H1 (cell line): ENCODE measurements at places on chromosomes 6 and 20. TPM values are rescaled to one million over a fixed set of nuclear protein-coding genes. Genes with fewer than 3 reads are reported as not detected.

DZANK1 gene
- polyA plus RNA-seq: 4.9 and 8.0 TPM in 2 replicates

FERMT1 gene
- 4.2 and 4.5 TPM in 2 replicates for polyA plus RNA-seq

SOBP gene
- 0.45 and 0.55 TPM in 2 replicates for polyA plus RNA-seq

UNC5CL gene
- polyA plus RNA-seq: 1.7 and 2.3 TPM in 2 replicates

F13A1 gene
- 0.57 and 0.67 TPM in 2 replicates for polyA plus RNA-seq

FAM217A gene
- 0.03 TPM in 1 of 2 replicates, not detected in the other for polyA plus RNA-seq

ANKEF1 gene
- polyA plus RNA-seq: 1.8 and 2.8 TPM in 2 replicates

XKR7 gene
- polyA plus RNA-seq: 2.4 TPM in 2 replicates

MUC22 gene
- polyA plus RNA-seq: 0.02 TPM in 1 of 2 replicates, not detected in the other

HTR1E gene
- polyA plus RNA-seq: 0.09 TPM in 2 replicates

SLC17A5 gene
- 6.5 and 11.0 TPM in 2 replicates for polyA plus RNA-seq

TUBB2B gene
- polyA plus RNA-seq: 722 and 951 TPM in 2 replicates

MLN gene
- 0.31 TPM in 1 of 2 replicates, not detected in the other for polyA plus RNA-seq

GRM1 gene
- polyA plus RNA-seq: 0.15 and 0.33 TPM in 2 replicates

MLIP gene
- not detected in 2 replicates for polyA plus RNA-seq

IL17A gene
- polyA plus RNA-seq: not detected in 2 replicates

DNAH8 gene
- under 0.01 TPM in 1 of 2 replicates, not detected in the other for polyA plus RNA-seq

OR12D3 gene
- not detected in 2 replicates for polyA plus RNA-seq

TFAP2D gene
- polyA plus RNA-seq: not detected in 2 replicates

OR2J3 gene
- polyA plus RNA-seq: 0.03 TPM in 1 of 2 replicates, not detected in the other

PLTP gene
- 194 and 268 TPM in 2 replicates for polyA plus RNA-seq

RIN2 gene
- 0.20 and 0.24 TPM in 2 replicates for polyA plus RNA-seq

TCP11 gene
- polyA plus RNA-seq: 0.11 and 0.22 TPM in 2 replicates

HSPA12B gene
- 2.2 and 3.5 TPM in 2 replicates for polyA plus RNA-seq

SLC17A3 gene
- not detected in 2 replicates for polyA plus RNA-seq

OPRM1 gene
- not detected in 2 replicates for polyA plus RNA-seq

C6orf141 gene
- 5.9 and 7.6 TPM in 2 replicates for polyA plus RNA-seq

SPEF1 gene
- 0.50 and 0.51 TPM in 2 replicates for polyA plus RNA-seq

MUCL3 gene
- polyA plus RNA-seq: 0.15 and 0.22 TPM in 2 replicates

CDKN1A gene
- polyA plus RNA-seq: 36.0 and 56.1 TPM in 2 replicates

PKHD1 gene
- 0.03 and 0.06 TPM in 2 replicates for polyA plus RNA-seq

BMP7 gene
- polyA plus RNA-seq: 14.7 and 29.5 TPM in 2 replicates

TBX18 gene
- 0.02 TPM in 1 of 2 replicates, not detected in the other for polyA plus RNA-seq

MYMX gene
- polyA plus RNA-seq: 5.3 and 6.9 TPM in 2 replicates

DYNLRB1 gene
- polyA plus RNA-seq: 206 and 214 TPM in 2 replicates

OPRL1 gene
- polyA plus RNA-seq: 0.98 and 2.0 TPM in 2 replicates

RAB5IF gene
- polyA plus RNA-seq: 98.4 and 148 TPM in 2 replicates

BCAS4 gene
- 22.4 and 23.6 TPM in 2 replicates for polyA plus RNA-seq

ZNF318 gene
- polyA plus RNA-seq: 10.2 and 11.1 TPM in 2 replicates

PTK6 gene
- polyA plus RNA-seq: 0.12 and 0.30 TPM in 2 replicates

GSTA3 gene
- not detected in 2 replicates for polyA plus RNA-seq

RALY gene
- 133 and 185 TPM in 2 replicates for polyA plus RNA-seq

BMP2 gene
- 1.8 TPM in 2 replicates for polyA plus RNA-seq

RIOK1 gene
- polyA plus RNA-seq: 10.1 and 11.8 TPM in 2 replicates

FILIP1 gene
- 2.0 and 2.4 TPM in 2 replicates for polyA plus RNA-seq

AFDN gene
- 53.4 and 58.7 TPM in 2 replicates for polyA plus RNA-seq

PAK5 gene
- 0.49 and 0.54 TPM in 2 replicates for polyA plus RNA-seq

DUSP15 gene
- 3.2 and 6.0 TPM in 2 replicates for polyA plus RNA-seq

MUC21 gene
- not detected in 2 replicates for polyA plus RNA-seq

SUMO4 gene
- 0.09 TPM in 1 of 2 replicates, not detected in the other for polyA plus RNA-seq
